Dermis lymphatic vessel endothelial cell (primary cell): ENCODE measurements at places on chromosomes 6 and 20. TPM values are rescaled to one million over a fixed set of nuclear protein-coding genes. Genes with fewer than 3 reads are reported as not detected.

The CTSA gene
- 45.5 and 47.4 TPM in 2 replicates for total RNA-seq

The AIF1 gene
- total RNA-seq: 0.17 TPM in 1 of 2 replicates, not detected in the other

The SLC17A9 gene
- 1.9 and 3.4 TPM in 2 replicates for total RNA-seq

The RNF144B gene
- total RNA-seq: 6.0 and 7.7 TPM in 2 replicates

The SLX4IP gene
- 2.2 and 3.2 TPM in 2 replicates for total RNA-seq

The HLA-DRB1 gene
- total RNA-seq: not detected in 2 replicates

The MMP24 gene
- total RNA-seq: 0.09 and 0.11 TPM in 2 replicates

The TAP2 gene
- total RNA-seq: 17.6 and 34.9 TPM in 2 replicates

The PIGU gene
- total RNA-seq: 2.5 and 4.4 TPM in 2 replicates

The NHLRC1 gene
- 0.43 and 1.3 TPM in 2 replicates for total RNA-seq

The ULBP3 gene
- total RNA-seq: 4.1 and 5.0 TPM in 2 replicates

The C6orf15 gene
- total RNA-seq: not detected in 2 replicates

The COX4I2 gene
- total RNA-seq: not detected in 2 replicates

The PGC gene
- total RNA-seq: not detected in 2 replicates

The DST gene
- total RNA-seq: 172 and 231 TPM in 2 replicates

The BMP5 gene
- total RNA-seq: not detected in 2 replicates

The SEMG1 gene
- total RNA-seq: not detected in 2 replicates

The TXLNB gene
- 0.65 and 0.95 TPM in 2 replicates for total RNA-seq

The DNAH8 gene
- total RNA-seq: under 0.01 TPM in 2 replicates

The NKAPL gene
- 0.26 and 0.43 TPM in 2 replicates for total RNA-seq

The WFDC8 gene
- total RNA-seq: not detected in 2 replicates

The RPP40 gene
- total RNA-seq: 21.7 and 23.6 TPM in 2 replicates

The MUCL3 gene
- not detected in 2 replicates for total RNA-seq

The PTPRT gene
- total RNA-seq: under 0.01 TPM in 1 of 2 replicates, not detected in the other

The ESR1 gene
- total RNA-seq: not detected in 2 replicates

The UBD gene
- 7.8 and 31.0 TPM in 2 replicates for total RNA-seq

The LIN28B gene
- not detected in 2 replicates for total RNA-seq
